ENCODE measurements at places on chromosomes 11 and 22.

GRCh38 chr11:115345840-115346239 is 158.4 kb downstream of the CADM1 start:
- no peak for DNase-seq

GRCh38 chr22:37218771-37219411 is 6.6 kb upstream of the SSTR3 start:
- DNase-seq, result peak; percentile 61

DNA sequence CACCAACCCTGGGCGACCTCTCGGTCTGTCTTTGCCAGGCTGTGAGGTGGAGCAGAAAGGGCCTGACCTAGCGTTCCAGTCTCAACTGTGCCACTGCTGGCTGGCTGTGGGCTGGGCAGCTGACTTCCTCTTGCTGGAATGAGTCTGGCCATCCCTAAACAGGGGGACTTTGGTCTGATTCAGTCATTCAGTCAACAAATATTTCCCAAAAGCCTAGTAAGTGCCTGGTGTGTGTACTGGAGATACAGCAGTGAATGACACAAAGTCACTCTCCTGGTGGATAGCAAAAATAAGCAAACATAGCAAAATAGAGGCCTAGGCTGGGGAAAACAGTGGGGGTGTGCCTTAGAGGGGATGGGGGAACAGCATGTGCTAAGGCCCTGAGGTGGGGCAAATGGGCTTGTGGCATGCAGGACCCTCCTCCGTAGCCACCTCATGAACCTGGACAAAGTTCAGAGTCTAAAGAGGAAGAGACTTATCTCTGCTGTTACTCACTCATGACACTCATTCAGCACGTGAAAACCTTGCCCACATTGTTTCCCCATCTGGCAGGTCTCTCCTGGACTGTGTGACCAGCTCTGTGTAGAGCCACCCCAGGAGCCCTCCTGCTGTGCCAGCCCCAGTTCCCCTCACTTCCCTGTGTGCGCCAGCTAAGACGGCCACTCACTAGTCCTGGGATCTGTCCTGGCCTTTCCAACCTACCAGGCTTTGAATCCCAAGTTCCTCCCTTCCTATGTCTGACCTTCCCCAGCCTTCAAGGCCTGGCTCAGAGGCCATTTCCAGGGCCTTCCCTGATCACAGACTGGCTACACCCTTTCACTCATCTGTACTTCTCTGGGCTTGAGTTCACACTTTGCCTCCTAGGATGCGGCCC is 4.7 kb downstream of the GUCD1 start:
- DNase-seq, result no peak

DNA sequence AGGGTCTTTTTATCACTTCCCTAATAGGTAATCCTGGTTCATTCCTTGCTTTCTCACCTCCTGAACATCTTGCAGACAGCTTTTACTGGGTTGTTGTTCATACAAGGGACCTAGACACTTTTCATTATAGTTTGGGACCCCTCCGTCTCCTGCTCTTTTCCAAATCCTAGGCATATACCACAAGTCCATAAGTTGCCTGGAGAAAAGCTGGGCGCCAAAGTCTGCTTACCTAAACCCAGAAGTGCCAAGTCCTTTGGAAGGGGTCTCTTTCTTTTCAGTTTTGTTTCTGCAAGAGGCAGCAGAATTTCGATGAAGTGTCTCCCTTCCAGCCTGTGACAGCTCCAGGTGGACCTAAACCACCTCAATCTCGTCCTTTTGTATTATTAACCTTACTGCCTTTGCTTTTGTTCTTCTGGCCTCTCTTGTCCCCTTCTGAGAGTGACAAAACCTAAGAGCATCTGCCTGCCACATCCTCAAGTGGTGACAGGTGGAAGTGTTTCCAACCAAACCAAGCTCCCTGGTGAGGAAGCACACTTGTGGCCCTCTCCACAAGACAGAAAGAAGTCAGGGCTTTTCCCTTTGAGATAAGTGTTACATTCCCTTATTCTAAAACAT is 19.5 kb upstream of the P2RY6 start:
- no peak for DNase-seq

- no peak for DNase-seq
Observed at GRCh38 chr11:78438298-78438975, 20.8 kb upstream of the GAB2 start.

DNA sequence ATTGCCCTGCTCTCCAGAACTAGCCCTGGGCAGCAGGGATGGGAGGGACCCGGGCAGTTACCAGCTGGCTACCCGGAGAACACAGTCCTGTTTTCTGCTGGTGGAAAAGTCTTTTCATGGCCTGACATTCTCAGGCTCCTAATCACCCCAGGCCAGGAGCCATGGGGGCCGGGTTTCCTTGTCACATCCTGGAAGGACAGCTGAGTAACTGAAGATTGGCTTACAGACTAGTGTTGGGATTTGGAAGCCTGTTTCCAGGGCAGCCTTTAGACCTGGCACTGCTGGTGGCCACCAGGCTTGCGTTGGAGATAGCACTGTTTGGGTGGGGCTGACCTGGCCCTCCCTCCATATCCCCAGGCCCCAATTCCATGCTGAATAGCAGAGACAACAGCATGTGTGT is 349.0 kb downstream of the CTTN start:
- DNase-seq, result no peak

- no peak for DNase-seq
Observed at GRCh38 chr22:19090183-19090582, 32.0 kb downstream of the DGCR2 start.

DNA sequence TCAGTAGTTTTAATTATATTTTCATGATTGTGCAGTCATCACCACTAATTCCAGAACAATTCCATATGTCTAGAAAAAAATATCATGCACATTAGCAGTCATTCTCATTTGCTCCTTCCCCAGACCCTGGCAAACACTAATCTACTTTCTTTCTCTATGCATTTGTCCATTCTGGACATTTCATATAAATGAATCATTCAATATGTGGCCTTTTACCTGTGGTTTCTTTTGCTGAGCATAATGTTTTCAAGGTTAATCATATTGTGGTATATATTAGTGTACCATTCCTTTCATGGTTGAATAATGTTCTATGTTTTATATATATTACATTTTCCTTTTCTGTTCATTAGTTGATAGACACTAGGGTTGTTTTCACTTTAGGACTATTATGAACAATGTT is 811.1 kb upstream of the RAG2 start:
- no peak for DNase-seq

GRCh38 chr11:9576701-9577381 is 3.4 kb downstream of the WEE1 start:
- DNase-seq, result no peak

GRCh38 chr11:76382209-76382608 is 1.1 kb downstream of the GVQW3 start:
- DNase-seq, result no peak

DNA sequence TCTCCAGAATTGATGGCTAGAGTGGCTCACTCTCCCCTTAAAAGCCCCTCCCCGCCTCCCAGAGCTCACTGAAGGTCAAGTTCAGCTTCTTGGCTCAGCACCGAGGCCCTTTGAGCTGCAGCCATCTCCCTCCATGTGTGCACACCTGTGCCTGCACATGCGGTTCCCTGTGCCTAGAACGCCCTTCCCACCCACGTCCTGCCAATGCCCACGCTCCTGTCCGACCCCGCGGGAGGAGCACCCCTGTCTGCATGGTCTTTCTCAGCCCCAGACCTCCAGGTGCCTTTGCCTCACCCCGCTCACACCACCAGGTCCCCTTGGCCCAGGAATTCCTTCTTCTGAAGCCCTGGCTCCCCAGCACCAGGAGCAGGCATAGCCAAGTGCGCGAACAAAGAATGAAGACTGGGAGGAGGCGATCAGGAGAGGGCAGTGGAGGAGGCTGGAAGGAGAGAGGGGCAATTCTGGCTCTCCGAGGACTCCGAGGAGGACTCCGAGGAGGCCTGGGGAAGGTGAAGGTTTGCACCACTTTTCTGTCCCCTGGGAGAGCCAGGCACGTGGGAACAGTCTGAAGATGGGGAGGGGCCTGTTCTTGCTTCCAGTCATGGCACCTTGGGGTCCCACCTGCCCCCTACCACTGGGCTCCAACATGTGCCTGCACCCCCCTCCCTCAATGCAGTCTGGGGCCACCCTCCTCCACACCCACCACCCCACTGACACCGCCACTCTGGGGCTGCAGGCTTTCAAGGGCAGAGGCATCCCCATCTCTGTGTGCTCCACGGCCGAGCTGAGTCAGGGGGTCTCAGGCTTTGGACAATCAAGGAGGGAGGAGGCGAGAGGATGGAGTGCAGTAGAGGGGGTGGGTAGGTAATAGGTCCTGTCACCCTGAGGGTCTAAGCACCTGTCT is 17.7 kb downstream of the IGF2 start:
- DNase-seq, result no peak

DNA sequence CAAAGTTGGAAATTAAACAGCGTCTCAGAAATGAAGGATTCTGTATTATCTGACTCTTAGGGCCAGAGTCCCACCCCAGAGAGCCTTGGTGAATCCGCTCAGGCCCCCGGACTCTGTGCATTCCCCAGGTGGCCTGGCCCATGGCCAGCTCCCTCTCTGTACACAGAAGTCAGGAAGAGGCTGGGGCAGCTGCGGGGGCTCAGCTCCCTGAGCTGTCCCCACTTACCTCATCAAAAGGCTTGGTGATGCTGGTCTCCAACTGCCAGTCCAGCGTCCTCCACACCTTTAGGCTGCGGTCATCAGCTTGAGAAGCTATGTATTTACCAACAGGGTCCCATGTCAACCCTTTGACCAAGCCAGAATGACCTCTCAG is 35.0 kb downstream of the HIRA start:
- no peak for DNase-seq

DNA sequence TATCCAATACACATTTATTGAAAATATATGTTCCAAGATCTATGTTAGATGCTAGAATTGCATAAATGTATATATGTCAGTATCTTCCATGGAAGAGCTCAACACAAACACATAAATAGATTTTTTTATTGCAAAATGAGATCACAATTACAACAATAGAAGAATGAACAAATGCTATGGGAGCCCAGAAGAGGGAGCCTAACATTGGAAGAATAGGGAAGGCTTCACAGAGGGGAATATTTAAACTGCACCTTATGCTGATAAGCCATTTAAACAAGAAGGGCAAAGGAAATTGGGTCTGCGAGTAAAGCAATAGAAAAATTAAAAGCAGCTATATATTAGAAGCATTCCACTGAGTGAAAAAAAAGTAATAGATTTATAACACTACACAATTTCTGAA is 96.1 kb upstream of the LRRC55 start:
- DNase-seq, result no peak

DNA sequence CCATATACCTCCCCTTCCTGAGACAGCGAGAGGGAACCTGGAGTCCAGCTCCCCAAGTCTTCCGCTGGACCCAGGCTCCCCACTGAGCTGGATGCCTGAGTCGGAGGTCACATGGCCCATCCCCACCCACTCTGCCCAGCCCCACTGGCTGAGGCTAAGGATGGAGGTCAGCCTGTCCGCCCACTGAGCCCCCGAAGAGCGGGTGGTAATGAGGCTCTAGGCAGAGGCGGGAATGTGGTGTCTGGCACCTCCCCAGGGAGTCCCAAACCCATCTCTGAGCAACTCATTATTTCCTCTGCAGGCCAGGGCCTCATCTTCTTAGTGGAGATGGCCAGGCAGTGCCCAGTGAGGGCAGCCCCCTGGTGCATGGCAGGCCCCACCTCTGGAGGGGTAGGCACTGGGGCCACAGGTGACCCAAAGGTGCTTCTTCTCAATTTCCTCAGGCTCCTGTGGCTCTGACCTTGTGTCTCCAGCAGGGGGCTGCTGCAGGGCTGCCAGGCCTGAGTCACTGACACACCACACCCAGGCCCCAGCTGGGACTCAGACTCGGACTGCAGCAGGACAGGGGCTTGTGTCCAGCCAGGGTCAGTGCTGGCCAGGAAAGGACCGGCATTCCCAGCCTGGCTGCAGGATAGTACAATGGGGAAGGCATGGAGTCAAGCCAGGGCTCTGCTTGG is 10.2 kb upstream of the PDE2A start:
- peak; percentile 24 for DNase-seq

- no peak for DNase-seq
Observed at GRCh38 chr11:130689222-130689908, 226.9 kb downstream of the SNX19 start.
